ENCODE measurements at places on chromosomes 4 and X. TPM values are rescaled to one million over a fixed set of nuclear protein-coding genes. Genes with fewer than 3 reads are reported as not detected.

DNA sequence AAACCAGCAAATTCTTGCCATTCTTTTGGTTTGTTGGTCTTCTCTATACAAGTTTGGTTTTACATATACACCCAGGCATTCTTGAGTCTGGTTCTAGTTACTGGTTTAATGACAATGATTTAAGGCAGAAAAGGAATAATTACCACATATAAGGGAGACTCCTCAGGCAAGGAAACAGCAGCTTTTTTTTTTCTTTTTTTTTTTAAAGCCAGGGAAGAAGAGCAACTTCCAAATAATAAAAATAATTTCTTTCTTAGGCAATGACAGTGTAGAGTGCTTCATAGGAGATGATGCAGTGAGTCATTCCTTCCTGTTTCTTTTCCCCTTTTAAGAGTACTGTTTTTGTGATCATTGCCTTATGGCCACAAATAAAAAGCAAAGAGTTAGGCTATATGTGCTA is 289.7 kb downstream of the DKK2 start:
- DNase-seq: no peak

DNA sequence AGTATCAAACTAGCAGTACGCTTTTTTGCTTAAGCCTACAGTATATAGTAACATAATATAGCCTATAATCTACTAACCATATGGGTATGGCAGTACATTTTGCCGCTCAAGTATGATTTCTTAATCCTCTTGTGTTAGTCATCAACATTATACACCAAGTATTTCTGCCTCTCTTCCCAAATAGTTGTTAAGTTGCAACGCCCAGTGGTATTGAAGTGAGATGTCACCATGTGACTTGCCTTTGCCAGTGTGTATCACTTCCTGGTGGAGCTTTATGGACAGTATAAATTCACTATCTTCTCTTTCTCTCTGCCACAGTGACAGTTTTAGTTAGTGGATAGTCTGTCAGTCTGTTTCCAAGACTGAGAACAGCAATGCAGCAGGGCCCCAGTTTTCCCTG is 535.5 kb downstream of the PDHA2 start:
- DNase-seq: no peak

DNA sequence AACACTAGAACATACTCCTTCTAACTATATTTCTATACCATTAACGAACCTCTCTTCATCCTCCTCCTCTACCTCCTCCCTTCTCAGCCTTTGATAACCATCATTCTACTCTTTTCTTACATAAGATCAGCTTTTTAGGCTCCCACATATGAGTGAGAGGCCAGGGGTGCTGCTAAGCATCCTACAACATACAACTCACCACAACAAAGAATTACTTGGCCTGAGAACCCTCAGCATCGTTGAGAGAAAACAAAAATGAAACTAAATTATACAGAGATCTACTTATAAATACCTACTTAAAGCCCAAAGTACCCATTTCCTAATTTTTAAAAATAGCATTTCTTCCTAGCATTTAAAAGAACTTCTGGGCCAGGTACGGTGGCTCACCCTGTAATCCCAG is 77.7 kb downstream of the CC2D2A start:
- DNase-seq: no peak

- no peak for DNase-seq
Observed at GRCh38 chr4:93659629-93660028, 168.9 kb upstream of the ATOH1 start.

DNA sequence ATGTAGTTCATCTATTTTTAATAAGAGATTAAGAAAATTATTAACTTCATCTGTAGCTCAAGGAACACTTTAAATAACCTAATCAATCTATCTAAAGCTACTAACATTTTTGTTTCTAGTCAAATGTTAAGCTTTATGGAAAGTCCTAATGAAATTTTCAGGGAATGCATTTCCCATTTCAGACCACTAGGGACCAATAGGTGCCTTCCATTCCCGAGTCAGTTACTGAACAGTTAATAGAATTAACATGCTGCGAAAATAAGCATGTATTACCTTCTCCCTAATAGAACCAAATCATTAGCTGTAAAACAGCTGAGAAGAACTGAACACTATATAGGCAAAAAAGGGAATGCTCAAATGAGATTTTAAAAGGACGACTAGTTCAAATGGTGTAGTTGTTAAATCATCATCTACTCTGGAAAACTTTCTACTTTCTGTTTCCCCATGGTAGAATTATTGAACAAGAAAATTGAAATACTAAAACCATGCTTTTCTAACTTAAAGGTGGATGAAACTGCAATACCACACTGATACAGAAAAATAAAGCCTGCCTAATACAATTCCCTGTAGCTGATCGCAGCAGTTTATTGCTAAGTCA is 22.5 kb downstream of the STX18 start:
- DNase-seq: no peak

- DNase-seq: no peak
Observed at GRCh38 chr4:38982361-38983095, 49.7 kb downstream of the TMEM156 start.

DNA sequence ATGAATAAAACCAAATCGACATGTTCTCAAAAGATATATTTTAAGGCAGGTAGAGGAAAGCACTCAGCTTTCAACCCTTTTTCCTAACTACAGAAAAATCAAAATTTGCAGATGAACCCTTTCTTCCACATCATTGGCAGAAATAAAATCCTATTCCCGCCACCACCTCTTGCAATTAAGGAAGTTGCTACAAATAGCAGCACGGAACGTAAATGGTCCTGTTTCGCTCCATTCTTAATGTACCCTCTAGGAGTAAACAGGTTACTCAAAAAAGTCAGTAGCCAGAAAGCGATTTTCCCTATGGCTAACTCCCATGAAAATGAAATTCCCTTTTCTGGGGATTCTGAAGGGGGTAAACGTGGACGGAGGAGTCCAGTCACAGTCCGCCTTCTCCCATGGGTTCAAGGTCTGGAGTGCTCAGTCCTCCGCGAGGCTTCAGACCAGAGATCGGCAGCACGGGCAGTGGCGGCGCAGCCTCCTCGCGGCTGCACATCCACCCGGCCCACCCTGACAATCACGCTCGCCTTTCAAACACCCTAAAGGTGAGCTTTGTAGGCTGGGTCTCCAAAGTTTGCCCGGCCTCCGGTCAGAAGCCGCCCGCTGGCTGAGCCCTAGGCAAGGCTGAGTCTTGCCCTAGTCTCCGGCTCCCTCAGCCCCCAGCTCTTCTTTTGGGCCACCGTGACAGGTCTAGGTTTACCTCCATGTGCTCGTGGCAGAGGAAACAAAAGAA is 1.8 kb downstream of the ATP11C start:
- peak; percentile 12 for DNase-seq

GRCh38 chr4:20395160-20395773 is 143.6 kb downstream of the SLIT2 start:
- peak; percentile 19 for DNase-seq

DNA sequence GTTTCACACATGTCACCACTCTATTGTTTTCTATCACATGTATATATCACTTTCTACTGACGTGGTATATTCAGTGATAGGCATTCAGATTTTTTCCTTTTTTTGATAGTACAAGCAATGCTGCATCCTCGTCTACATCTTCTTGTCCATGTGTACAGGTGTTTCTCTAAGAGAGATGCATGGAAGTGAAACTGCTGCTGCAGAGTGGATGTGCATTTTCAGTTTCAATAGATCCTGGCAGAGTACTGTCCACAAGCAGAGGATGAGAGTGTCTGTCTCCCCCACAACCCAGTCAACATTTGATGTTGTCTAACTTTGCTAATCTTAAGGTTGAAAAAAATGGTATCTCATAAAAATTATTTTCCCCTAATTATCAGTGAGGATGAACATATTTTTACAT is 194.0 kb upstream of the CASK start:
- DNase-seq: no peak

DNA sequence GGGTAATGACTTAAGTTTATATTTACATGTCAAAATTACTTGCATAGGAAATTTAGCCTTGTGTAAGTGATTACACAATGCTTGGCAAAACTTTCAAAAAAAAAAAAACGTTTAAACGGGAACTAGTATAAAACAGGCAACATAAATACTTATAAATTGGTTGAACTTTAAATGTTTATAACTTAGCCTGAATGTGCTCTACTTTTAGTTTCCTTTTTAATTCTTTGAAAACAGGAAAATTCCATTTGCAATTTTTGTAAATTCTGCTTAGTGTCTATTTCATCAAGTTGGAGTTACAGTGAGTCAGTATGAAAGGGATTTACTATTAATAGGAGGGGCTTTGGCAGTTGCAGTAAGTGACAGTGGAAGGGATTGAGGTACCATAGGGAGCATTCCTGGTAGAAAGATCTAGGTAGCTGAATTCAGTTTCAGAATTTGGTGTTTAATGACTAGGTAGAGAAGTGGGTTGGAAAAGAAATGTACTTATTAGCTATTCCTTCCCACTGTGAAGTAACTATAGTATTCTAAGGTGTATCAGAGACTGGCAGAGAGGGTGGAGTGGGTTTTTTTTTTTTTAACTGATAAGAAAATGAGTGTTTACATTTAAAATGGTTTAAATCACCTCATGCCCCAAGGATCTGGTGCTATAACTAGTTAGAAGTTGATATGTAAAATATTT is 2.8 kb downstream of the STAG2 start:
- peak; percentile 24 for DNase-seq

GRCh38 chrX:80812176-80812575 is 2.5 kb upstream of the BRWD3 start:
- DNase-seq: peak; percentile 3

GRCh38 chrX:26557691-26558321 is 341.8 kb downstream of the MAGEB5 start:
- DNase-seq: no peak

DNA sequence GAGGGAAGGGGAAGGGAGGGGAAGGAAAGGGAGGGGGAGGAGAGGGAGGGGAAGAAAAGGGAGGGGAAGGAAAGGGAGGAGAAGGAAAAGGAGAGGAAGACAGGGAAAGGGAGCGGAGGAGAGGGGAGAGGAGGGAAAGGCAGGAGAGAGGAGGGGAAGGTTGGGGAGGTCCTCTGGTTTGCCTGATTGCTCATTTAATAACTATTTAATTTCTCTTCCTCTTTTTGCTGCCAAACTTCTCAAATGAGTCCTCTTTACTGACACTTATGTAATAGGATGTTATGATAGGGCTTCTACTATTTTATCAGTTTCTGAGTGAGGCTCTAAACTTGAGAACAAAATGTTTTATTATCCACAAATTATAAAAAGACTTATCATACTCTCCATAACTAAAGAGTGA is 35.4 kb upstream of the PPA2 start:
- no peak for DNase-seq

DNA sequence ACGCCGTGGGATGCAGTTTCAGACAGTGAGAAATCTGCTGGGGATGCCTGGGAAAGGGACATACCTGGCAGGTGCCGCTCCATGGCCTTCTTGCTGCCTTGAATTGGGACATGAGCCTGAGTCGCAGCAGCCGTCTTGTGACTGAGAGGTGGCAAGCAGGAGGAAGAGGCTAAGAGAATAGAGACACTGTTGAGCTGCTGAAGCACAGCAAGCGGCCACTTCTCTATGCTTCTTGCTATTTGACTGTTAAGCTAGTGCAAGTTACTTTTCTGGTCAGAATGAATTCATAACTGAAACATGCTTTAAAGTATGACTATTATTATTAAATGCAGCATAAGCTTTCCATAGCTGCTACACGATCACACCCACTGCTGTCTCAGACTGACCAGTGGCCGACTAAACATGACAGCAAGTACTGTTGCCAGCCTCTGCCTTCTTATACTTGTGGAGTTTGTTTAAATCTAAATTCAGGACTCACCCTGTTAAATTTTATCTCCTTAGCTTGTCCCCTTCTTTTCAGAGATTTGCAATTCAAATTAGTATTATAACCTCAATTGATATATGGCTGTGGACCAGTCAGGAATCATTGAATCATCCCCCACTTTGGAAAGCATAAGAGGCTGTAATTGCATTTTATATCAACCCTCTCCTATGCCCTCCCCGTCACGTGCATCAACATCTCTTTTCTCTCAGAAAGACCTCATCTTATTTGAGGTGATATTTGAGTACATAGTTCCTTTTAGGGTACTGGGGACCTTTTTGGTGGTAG is 24.8 kb upstream of the ACSL1 start:
- no peak for DNase-seq

GRCh38 chr4:8419222-8420041 is 21.1 kb downstream of the ACOX3 start:
- no peak for DNase-seq

GRCh38 chrX:3638280-3638873 is 75.1 kb downstream of the PRKX start:
- DNase-seq: peak; percentile 68

- no peak for DNase-seq
Observed at GRCh38 chr4:152938237-152938947, 2.3 kb downstream of the FHDC1 start.

- no peak for DNase-seq
Observed at GRCh38 chr4:70538869-70539268, 20.5 kb downstream of the AMTN start.

DNA sequence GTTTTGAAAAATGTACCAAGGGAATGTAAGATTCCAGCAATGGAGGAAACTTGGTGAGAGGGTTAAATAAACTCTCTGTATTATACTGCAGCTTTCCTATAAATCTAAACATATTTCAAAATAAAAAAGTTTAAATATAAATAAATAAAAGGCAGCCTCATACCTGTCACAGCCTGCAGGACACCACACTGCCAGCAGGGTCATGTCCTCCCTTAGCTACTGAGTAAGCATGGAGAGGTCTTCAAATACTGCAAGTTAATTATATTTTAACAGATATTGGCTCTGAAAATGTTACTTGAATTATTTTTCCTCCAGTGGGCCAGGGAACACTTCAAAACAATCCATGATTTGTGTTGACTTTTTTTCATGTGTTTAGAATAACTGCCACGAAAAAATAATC is 852.8 kb upstream of the PCDH7 start:
- no peak for DNase-seq

GRCh38 chr4:92100975-92101374 is 202.8 kb upstream of the GRID2 start:
- DNase-seq: peak; percentile 7

GRCh38 chr4:2291705-2292645 is 30.1 kb upstream of the MXD4 start:
- no peak for DNase-seq

DNA sequence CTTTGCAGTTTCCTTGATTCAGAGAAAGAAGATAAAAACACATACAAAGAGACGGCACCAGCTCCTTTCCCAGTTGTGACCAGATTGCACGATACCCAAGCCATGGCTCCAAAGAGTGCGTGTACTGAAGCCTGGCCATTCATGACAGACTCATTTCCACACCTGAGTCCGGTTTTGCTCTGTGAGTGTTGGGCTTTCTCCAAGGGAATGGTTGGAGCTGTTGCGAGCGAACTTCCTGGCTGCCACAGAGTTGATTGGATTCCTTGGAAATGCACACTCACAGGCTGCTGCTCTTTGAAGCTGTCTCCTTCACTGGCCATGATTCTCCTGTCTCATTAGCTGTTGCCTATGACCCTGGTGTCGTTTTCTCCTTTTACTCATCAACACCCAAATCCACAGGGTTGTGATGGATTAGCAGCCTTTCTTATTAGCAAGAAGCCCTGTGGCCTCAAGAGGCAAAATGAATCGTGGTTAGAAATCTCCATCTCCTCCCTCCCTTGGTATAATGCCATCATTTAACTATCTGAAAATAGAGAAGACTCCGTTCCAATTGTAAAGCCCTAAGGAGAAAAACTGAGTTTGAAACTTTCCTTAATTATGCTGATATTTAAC is 43.9 kb upstream of the BBS12 start:
- peak; percentile 6 for DNase-seq

GRCh38 chrX:45850775-45851433 is 650.2 kb upstream of the DIPK2B start:
- peak; percentile 3 for DNase-seq

The GPRASP3 gene
- 9.3 TPM for total RNA-seq

The FSTL5 gene
- total RNA-seq: 3.3 TPM

The DCHS2 gene
- total RNA-seq: 13.6 TPM

The RAB40A gene
- total RNA-seq: 0.31 TPM

The SSX1 gene
- not detected for total RNA-seq

The PDZD11 gene
- total RNA-seq: 19.2 TPM

The CABS1 gene
- not detected for total RNA-seq

The FHIP1A gene
- 66.0 TPM for total RNA-seq

The DGAT2L6 gene
- not detected for total RNA-seq

The MAGEA6 gene
- not detected for total RNA-seq
